Neural crest cell (in vitro differentiated cells): ENCODE measurements at places on chromosomes 11 and 22. TPM values are rescaled to one million over a fixed set of nuclear protein-coding genes. Genes with fewer than 3 reads are reported as not detected.

GRCh38 chr11:3109434-3109833, 52.2 kb upstream of the CARS1 start:
- no peak for DNase-seq

GRCh38 chr22:42997582-42998090, 17.3 kb downstream of the PACSIN2 start:
- DNase-seq = no peak

DNA sequence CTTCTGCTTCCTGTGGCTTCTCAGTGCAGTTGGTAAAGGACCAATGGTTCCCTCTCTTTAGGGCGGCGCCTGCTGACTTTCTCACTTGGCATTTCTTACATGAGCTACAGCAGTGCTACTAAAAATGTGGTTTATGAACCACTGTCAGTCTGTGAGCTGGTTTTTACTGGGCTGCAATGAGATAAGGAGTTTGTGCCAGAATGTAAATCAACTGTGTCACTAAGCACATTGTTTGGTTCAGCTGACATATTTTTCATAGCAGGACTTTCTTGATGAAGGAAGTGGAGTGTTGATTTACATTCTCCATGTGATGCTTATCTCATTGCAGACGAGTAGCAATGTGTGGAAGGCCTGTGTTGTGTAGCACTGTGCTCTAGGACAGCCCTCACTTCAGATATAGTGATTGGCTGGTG, 463.3 kb downstream of the SOX6 start:
- DNase-seq = no peak

- DNase-seq = no peak
Observed at GRCh38 chr11:125998267-125998666, 52.4 kb downstream of the VSIG10L2 start.

DNA sequence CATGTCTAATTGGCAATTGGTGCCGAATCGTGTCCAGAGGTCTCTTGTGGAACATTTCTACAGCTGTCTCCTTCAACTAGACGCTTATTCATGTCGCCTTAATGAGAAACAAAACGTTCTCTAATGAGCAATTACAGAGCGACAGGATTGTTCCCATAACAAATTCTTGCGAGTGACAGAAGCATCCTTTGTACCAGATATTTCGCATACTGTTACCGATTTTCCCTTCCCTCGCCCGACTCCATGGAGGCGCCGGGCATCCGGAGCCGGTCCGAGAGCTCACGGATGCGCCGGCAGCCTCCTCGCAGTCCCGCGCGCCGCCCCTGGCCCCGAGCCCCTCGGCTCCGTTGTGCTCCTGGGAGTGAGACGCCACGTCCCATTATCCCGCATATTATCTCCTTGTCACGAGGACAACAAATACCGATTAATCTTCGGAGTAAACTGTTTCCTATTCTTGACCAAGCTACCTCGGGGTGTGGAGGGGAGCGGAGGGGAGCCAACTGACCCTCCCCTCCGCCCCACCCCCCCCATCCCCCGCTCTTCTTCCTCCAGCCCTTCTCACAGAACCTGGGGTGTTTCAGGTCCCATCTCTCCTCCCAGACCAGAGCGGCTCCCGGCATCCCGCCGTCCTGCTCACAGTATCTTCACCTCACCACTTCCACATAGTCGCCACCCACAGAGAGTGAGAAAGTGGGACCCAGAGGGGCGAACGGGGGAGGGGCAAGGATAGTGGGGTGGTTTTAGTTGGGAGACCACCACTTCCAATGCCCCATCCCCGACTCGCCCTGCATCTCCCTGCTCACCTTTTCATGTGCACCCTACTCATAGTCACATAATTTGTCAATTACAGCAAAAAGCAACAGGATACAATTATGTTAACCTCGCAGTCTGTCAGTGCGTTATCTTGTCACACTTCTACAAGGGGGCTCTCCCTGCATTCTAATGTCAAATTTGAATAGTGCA, 11.4 kb downstream of the PAX6 start:
- peak; percentile 3 for DNase-seq

GRCh38 chr11:76397383-76397782, 16.3 kb downstream of the GVQW3 start:
- no peak for DNase-seq

DNA sequence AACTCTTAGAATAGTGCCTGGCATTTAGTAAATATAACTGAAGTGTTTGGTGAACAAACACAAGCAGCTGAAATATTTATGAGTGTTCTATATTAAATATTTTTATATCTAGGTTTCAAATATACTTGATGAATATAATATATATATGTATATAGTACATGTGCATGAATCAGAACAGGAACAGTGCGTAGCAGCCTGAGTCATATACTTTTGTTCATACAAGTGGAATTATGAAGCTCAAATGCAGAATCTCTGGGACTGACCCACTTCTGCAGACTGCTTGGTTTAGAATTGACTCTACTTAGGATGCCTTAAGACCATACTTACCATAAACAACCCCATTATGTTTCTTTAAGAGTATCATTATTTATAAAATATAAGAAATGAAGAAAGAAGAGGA, 997.8 kb upstream of the RAG2 start:
- no peak for DNase-seq

DNA sequence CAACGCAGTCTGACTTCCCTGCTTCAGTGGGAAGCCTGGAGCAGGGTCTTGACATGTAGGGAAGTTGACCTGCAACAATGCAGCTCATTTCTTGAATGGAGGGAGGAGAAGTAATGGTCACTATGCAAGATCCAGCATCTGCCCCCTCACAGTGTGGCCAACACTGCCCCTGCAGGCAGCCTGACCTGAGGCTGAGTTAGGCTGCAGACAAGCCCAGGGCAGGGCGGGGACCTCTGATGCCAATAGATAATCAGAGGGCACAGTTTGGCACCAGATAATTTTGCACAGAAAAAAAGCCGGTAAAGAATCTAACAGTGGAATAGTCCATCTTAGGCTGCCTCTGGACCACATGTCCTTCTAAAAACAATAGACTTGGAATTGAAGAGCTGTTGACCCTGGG, 182.3 kb downstream of the DSCAML1 start:
- no peak for DNase-seq

DNA sequence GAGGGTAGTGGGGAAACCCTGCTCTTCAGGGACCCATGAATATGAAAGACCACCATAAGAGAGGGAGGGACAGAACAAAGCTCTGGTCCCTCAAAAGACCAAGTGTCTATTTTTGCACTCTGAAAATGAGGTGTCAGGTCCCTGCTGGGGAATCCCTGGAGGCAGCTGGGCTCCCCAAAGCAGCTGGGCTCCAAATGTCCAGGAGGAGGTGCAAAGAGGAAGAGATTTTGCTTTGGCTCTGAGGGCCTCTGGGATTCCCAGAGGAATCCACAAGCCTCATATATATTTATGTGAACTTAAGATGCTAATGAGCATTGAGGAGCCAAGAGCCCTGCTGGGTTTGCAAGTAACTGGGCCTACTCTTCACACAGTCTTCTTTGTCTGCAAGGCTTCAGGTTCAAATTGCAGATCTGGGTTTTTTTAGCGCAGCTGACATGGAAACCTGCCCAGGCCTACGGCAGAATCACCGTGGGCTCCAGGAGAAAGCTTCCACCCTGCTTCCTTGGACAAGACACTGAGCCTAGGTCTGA, 26.0 kb downstream of the CLMP start:
- DNase-seq = no peak

DNA sequence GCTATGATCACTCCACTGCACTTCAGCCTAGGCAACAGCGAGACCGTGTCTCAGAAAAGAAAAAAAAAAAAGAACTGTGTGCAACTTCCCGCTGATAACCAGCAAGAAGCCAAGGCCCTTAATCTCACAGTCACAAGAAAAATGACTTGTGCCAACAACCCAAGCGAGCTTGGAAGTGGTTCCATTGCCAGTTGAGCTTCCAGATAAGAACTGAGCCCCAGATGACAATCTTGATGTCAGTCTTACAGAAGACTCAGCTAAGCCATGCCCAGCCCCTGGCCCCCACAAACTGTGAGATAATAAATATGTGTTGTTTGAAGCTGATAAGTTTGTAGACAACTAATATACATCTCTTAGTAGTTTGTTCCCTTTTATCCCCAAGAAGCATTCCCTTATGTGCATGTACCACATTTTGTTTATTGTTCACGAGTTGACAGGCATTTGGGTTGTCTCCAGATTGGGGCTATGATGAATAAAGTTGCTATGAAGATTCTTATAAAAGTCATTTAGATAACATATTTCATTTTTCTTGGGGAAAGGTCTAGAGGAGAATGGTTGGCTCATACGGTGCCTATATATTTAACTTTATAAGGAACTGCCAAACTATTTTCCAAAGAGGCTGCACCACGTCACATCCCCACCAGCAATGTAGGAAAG, 85.9 kb downstream of the TIMP3 start:
- DNase-seq = no peak

DNA sequence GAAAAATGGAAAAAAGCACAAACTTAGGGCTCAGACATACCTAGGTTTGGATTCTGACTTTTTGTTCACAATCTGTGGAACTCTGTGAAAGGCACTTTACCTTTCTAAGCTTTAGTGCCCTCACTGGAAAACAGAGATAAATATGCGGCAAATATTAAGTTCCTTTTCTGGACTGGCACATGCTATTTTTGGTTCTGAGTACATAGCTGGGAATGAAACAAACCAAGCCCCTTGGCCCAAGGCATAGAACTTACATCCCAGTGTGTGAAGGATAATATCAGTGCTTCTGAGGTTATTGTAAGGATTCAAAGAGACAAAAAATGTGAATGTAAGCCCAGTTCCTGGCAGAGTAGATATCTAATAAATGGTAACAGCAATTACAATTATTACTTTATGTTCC, 227.5 kb downstream of the ADAMTS15 start:
- no peak for DNase-seq

DNA sequence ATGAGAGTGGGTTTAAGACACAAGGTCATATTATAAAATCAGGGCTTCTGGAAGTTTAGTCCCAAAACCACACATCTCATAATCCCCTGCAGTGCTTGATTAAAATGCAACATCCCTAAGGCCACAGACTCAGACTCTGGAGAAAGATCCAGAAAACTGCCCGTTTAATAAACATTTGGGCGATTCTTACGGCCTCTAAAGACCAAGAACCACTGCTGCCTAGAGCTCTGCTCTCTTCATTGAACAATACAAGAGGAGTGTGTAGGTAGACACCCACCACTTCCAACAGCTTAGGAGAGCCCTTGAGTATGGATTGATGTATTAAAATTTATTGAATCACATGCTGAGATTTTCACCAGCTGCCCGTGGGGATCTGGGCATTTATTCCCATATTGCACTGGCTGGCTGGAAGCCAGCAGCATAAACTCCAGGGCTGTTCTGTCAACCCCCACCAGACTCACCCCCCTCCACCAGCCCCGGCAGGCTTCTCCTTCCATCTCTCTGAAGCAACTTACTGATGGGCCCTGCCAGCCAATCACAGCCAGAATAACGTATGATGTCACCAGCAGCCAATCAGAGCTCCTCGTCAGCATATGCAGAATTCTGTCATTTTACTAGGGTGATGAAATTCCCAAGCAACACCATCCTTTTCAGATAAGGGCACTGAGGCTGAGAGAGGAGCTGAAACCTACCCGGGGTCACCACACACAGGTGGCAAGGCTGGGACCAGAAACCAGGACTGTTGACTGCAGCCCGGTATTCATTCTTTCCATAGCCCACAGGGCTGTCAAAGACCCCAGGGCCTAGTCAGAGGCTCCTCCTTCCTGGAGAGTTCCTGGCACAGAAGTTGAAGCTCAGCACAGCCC, 749 bp upstream of the BEST1 start:
- DNase-seq = no peak

GRCh38 chr11:117907276-117908108, 21.7 kb downstream of the TMPRSS13 start:
- DNase-seq = peak; percentile 86

GRCh38 chr11:2612884-2613571, 86.8 kb downstream of the KCNQ1OT1 start:
- DNase-seq = no peak

DNA sequence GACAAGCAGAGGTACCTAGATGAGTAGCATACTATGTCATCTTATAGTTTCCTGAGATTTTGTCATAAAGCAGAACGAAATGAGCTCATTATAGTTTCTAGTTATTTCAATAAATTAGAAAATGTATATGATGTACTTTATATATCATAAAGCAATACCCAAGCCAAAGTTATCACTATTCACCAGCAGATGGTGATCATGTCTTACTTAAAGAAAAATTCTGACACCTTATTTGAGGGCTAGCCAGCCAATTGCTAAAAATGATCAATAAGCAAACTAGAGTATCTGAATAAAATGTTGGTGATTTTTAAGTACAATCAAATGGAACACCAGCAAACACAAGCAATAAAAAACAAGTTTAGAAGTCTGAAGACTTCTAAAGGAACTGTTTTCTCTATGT, 44.1 kb downstream of the RSF1 start:
- no peak for DNase-seq

GRCh38 chr11:118914178-118914918, 11.4 kb downstream of the BCL9L start:
- no peak for DNase-seq

DNA sequence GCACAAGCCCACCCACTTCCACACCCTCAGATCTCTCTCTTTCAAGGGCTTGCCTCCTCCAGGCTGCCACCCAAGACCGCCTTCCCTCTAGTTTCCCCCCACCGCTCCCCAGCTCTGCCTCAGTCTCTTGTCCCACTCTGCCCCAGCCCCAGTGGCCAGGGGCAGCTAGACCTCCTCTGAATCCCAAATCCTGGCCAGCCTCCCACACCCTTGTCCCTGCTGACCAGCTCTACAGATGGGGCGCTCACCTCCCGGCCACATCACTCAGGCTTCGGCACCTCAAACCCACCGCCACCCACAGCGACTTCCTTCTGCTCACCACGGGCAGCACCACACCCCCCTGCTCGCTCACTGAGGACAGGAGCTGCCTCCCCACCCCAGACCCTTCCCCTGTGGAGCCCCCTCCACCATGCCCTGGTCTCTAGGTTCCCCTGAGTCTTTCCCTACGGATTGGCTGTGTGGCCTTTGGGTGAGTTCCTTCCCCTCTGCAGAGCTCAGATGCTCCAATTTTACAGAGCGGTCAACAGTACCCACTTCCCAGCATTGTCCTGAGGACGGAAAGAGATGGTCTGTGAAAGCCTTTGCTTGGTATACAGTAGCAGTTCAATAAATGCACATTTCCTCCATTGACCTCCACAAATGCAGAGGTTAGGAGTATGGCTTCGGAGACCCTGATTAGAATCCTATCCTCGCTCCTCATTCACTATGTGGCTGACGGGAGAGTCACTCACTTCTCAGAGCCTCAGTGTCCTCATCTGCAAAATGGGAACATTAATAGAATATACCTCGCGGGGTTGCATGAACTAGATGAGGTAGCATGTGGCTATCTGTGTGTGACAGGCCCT, 11.5 kb upstream of the SPI1 start:
- no peak for DNase-seq

- DNase-seq = no peak
Observed at GRCh38 chr22:22196018-22196533, 48.5 kb upstream of the VPREB1 start.

- DNase-seq = no peak
Observed at GRCh38 chr22:43948836-43949406, 6.3 kb upstream of the SAMM50 start.

GRCh38 chr11:127191689-127192088, 191.1 kb upstream of the KIRREL3 start:
- no peak for DNase-seq

MOV10L1 gene
- total RNA-seq = not detected in 2 replicates

CTNND1 gene
- total RNA-seq = 144 TPM in 2 replicates

SLC15A3 gene
- 7.4 and 10.4 TPM in 2 replicates for total RNA-seq

SH3BP1 gene
- 36.4 and 36.6 TPM in 2 replicates for total RNA-seq

WNT7B gene
- total RNA-seq = 12.6 and 14.2 TPM in 2 replicates

YDJC gene
- 17.0 and 18.4 TPM in 2 replicates for total RNA-seq

HORMAD2 gene
- total RNA-seq = not detected in 2 replicates

JAML gene
- total RNA-seq = not detected in 2 replicates

APOA1 gene
- 0.80 and 0.96 TPM in 2 replicates for total RNA-seq

NAT10 gene
- total RNA-seq = 70.8 and 73.2 TPM in 2 replicates

MRGPRX4 gene
- not detected in 2 replicates for total RNA-seq

SEPTIN3 gene
- 71.5 and 75.0 TPM in 2 replicates for total RNA-seq

SCN2B gene
- 0.40 and 0.43 TPM in 2 replicates for total RNA-seq

C11orf86 gene
- not detected in 2 replicates for total RNA-seq

CATSPERZ gene
- not detected in 2 replicates for total RNA-seq
